ENCODE measurements at places on chromosomes 2 and 18.

GRCh38 chr2:55111570-55112228 lies 61.4 kb upstream of the RTN4 start:
- DNase-seq, result peak; percentile 90

DNA sequence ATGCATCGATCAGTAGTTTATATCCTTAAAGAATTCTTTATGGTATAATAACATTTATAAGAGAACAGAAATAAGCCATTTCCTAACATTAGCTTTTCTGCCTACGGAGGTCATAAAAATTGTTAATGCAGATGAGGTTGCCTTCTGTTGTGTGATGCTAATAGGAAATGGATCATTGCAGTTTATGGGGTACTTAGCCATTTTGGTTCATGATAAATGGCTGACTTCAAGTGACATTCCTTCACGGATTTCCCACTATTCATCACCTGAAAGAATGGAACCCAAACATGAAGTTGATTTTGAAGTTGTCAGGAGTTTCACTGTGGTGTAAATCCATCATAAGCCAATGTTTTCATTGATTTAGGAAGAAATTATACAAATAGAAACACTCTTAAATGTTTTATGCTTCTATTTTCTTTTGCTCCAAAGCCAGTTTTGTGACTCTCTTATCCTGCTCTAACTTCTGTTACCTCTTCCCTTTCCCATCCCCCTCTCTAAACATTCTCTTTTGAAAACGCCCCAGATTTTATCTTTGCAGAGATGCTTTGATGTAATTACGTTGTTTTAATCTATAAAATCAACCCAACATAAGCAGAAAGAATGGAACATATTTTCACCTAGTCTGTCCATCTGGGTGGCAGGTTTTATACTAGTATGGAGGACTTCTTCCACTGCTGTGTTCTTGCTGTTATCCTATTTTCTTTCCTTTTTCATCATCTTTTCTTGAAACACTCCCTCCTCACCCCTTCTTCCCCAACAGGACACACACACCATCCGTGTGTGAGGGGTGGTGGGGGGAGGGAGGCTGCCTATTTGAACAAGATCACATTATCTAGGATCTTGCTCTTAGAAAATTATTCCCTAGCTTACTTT lies 58.2 kb downstream of the GREB1L start:
- no peak for DNase-seq

DNA sequence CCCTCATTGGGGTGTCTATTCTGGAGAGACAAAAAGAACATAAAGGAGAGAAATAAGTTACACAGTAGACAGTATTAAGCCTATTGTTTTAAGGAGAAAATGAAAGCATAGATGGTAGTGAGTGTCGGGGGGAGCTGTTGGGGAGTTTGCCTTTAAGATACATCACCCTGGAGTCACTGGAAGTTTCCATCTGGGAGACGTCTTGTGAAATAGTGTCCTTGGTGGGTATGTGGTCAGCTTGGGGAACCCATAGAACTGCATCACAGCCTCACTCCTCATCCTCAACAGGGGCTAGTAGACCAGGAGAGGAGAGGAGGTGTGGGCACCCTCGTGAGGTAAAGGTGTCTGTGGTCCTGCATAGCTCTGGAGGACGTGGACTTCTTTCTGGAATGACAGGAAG lies 60.6 kb downstream of the RNF144A start:
- no peak for DNase-seq

GRCh38 chr2:573805-574392 lies 103.3 kb downstream of the TMEM18 start:
- DNase-seq, result no peak

- no peak for DNase-seq
Measured at GRCh38 chr2:173130496-173131465, 55.1 kb downstream of the MAP3K20 start.

DNA sequence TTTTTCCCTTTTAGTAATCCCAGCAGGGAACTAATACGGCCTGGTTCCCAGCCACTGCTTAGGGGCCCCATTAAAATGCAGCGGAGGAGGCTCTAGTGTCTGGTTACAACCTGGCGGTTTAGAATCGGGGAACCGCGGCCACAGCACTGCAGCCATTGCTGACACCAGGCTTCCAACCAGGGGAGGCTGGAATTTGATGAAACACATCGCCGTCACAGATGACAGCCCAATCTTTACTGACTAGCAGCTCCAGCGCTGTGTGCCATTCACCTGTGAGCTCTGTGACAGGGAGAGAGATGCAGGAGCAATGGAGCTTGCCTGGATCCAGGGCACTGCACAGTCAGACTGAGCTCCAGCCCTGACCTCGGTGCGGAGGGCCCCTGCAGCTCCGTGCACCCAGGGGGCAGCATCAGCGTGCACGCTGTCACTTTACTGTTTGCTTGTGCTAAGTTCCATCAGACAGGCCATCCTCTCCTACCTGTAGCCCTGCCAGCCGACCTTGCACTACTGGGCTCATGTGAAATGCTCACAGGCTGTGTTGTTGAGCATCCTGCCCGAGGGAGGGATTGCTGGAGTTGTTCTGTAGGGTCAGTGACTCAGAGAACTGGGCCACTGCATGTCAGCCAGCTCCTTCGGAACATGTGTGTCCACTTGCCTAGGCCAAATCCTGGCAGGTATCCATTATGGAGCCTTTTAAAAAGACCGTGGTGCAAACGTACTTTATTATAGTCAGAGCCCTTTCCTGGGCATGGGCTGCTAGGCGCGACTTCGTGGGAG lies 203.5 kb downstream of the SEPTIN10 start:
- DNase-seq, result peak; percentile 41

GRCh38 chr2:238136820-238137537 lies 1.5 kb upstream of the KLHL30 start:
- DNase-seq, result peak; percentile 45

All from tibial artery (tissue), 4 donors.